ENCODE measurements at places on chromosomes 12 and 14.

DNA sequence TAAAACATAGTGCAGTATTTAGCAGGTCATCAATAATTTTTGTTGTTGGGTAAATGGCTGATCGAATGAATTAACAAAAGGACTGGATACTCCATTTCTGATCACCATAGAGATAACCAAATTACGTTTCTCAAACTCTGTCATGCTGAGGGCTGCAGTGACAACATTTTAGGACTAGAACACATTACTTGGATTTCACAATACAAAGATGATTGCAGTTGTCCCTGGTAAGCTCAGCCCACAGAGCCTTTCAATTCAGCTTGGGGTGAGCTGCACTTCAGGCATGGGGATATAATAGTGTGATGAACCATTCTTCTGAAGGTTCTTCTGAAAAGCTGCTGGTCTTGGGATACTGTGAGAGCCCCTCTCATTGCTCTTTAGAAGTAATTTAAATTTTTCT is 74.3 kb downstream of the FAR2 start:
- no peak for DNase-seq

- no peak for DNase-seq
Observed at GRCh38 chr12:42421844-42422779, 96.1 kb downstream of the PPHLN1 start.

DNA sequence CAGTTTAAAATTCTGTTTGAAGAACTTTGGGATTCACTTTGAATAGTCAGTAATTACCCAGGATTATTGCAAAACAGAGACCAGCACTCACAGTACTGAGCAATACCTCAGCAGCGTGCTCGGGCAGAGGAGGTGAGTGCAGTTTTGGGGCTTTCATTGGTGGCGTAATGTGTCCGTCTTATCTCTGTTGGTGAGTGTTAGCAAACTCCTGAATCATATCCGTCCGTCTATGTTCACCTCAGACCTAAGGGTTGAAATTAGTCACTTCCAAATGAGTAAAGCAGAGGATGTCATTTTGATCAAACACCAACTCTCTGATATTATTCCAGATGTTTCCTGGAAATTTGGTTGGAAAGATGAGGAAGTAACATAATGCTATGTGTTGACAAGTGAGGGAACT is 82.8 kb downstream of the BORCS5 start:
- DNase-seq, result no peak

DNA sequence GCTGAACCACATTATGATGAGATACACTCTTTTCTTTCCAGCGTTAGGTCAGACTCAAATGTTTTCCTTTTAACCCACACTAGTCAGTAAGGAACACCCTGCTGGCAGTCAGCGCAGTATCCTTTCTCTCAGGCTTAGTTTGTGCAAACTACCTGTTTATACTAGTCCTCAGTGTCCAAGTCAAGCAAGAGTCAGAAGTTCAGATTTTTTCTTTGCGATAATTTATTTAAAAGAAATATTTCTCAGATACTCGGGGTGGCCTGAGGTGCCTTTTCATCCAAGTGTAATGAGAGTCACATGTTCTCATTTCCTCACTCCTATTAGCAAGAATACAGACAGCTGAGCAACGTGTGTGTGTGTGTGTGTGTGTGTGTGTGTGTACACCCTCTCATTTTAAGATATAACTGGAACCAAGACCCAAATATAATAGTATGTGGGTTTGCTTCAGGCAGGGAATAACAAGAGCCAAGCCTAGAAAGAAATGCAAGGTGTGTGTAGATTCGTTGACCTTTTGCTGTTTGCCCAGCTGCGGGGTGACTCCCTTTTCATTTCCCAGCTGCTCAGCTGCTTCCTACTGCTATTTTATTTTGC is 182.7 kb downstream of the KICS2 start:
- DNase-seq, result no peak

GRCh38 chr12:32885831-32886230 is 10.7 kb downstream of the PKP2 start:
- DNase-seq, result no peak

DNA sequence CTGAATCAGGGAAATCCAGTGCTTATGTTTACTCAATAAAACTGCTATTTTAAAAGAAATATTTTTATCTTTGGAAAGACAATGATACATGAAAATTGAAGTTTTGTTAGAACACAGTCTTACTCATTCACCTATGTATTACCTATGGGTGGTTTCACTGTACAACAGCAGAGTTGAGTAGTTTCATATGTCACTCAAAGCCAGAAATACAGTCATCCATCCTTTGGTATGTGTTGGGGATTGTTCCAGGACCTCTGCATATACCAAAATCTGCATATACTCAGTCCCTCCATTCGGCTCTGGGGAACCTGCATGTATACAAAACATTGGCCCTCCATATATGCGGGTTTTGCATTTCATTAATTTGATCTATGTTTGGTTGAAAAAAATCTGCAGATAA is 190.6 kb downstream of the GPHN start:
- no peak for DNase-seq

GRCh38 chr14:95511687-95512086 is 4.8 kb downstream of the SYNE3 start:
- DNase-seq, result no peak

GRCh38 chr12:6839482-6840201 is 1.1 kb upstream of the GNB3 start:
- DNase-seq, result no peak

GRCh38 chr14:61925043-61925442 is 162.8 kb downstream of the SNAPC1 start:
- DNase-seq, result no peak

GRCh38 chr14:21825845-21826244 is 152.2 kb upstream of the OR4E1 start:
- no peak for DNase-seq

DNA sequence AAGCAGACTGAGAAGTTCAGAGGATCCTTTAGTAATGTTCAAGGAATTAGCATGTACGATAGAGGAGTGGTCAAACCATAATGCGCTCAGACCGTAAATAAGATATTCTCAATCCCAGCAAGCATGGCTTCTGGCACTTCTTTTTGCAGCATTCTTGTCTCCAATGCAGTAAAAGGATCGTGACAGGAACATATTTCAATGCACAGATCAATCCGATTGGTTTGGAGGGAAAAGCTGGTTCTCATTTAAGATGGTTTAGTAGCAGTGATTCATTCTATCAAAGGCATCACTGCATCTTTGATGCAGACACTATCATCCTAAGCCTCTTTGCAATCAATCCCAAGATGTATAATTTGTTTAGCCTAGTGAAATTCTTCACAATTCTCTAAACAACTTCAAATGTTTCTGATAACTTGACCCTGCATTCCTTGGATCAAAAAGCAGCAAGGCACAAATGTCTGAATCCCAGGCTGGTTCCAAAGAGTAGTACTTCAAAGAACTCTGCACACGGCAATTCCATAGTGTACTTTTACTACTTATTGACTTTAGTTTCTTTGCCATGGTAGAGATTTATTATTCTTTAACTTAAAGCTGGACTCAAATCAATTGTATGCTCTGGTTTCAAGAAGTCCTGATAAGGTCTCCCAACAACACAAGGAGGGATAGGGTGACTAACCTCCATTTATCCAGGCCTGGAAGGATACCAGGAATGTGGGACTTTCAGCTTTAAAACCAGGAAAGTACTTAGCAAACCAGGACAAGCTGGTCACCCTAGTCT is 96.8 kb upstream of the MDM1 start:
- DNase-seq, result no peak

GRCh38 chr12:15636060-15636890 is 152.9 kb downstream of the EPS8 start:
- DNase-seq, result no peak

DNA sequence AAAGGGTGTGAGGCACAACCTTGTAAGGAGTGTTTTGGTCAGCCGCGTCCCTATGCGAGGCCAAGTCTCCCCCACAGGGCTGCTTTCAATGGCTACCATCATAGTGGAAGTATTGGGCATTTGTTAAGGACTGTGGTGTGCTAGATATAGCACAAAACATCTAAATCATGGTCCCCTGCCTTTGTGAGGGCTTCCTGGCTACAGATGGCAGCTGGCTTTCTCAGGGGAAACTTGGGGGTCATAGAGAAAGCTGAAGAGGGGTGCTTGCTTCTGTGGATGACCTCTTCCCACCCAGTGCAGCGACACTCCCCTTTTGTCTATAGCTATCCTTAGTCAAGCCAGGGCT is 315.8 kb downstream of the ZFP36L1 start:
- no peak for DNase-seq

GRCh38 chr14:89249065-89249695 is 167.9 kb downstream of the FOXN3 start:
- no peak for DNase-seq

GRCh38 chr14:91293281-91293680 is 48.8 kb upstream of the GPR68 start:
- DNase-seq, result no peak

DNA sequence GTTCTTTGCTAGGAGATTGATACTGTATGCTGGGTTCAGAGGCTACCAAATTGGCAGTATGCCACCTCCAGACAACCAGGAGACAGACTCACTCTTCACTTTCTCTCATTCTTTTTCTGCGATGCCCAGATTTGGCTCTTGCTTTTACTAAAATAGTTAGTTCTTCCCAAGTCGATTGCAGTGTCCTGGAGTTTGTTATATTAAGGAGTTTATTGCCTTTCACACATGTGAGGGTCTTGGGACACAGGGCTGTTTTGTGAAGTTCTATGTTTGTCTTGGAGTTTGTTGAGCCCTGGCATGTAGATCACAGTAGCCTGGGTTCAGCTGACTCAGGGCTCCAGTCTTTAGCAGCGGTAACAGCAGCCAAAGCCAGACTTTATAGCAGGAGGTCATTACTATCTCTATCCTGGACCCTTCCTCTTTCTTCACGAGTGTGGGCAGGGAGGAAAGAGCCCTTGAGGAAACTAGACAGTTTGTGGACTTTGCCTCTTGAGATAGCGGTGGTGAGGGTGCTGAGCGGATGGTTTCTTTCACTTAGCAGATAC is 1.6 kb downstream of the MLEC start:
- no peak for DNase-seq

DNA sequence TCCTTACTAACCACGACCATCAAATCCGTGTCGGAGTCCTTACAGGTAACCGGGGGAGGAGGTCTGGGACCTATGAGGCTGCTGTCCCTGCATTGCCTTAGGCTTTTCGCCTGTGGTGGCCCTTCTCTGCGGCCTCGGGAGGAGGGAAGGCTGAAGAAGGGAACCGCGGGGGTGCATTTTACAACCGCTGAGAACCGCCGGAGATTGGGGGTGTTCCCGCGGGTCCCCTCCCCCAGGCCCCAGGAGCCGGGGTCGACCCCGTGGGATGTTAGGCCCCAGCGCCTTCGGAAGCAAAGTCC is 549 bp downstream of the GPHN start:
- DNase-seq, result no peak

All from stimulated activated CD4-positive, alpha-beta T cell treated with anti-CD3 and anti-CD28 coated beads, Interleukin-1b, Interleukin-23, amount 100 ng/mL, for 1 hour (primary cell).